ENCODE measurements at places on chromosomes 11 and 22.

- DNase-seq, result no peak
Observed at GRCh38 chr22:45852826-45853225, 124.1 kb downstream of the WNT7B start.

DNA sequence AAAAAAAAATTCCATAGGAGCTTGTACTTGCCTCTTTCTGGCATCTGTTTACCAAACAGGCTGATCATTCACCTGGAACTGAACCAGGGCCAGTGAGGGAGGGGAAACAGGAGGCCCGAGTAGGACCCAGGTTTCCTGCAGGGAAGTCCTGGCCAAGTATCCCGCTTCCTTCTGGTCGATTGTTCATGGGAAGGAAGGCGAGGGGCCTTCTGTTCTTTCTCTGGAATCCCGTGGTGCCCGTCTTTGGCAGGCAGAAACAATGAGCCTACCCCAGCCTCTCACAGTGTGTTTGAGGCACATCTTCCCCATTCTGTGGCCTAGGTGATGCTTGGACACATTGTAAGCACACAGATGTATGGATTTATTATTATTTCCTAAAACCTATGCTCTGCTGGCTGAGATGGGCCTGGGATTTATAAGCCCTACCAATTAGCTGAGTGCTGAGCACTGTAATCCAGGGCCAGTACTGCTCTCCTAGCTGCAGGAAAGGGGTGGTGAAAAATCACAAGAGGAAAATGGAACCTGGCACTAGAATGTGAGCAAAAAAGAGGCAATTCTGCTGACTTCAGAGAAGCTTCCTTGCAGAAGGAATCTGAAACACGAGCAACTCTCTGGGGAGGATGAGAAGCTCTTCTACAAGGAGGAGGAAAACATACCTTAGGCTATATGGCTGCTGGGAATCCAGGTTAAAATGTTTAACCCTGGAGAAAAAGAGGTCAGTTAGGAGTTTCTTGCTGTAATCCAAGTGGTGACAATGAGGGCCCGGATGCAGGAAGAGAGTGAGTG is 53.5 kb downstream of the PRR5L start:
- no peak for DNase-seq

GRCh38 chr22:39576027-39576426 is 5.5 kb downstream of the CACNA1I start:
- no peak for DNase-seq

DNA sequence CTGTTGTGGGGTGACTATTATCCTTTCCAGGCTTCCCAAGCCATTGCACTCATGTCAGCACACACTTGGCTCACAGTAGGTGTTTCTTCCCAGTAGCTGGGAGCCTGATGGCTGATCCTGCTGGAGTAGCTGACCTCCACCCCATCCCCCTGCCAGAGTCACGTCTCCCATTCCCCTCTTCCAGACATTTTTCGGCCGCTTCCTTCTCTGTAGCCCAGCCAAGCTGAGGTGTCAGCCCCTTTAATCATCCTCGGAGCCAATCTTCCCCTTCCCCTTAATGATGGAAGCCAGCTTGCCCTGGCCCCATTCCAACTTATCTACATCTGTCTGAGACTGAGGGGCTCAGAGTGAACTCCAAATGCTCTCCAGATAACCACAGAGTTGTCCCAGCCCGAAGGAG is 550.7 kb downstream of the MN1 start:
- no peak for DNase-seq

DNA sequence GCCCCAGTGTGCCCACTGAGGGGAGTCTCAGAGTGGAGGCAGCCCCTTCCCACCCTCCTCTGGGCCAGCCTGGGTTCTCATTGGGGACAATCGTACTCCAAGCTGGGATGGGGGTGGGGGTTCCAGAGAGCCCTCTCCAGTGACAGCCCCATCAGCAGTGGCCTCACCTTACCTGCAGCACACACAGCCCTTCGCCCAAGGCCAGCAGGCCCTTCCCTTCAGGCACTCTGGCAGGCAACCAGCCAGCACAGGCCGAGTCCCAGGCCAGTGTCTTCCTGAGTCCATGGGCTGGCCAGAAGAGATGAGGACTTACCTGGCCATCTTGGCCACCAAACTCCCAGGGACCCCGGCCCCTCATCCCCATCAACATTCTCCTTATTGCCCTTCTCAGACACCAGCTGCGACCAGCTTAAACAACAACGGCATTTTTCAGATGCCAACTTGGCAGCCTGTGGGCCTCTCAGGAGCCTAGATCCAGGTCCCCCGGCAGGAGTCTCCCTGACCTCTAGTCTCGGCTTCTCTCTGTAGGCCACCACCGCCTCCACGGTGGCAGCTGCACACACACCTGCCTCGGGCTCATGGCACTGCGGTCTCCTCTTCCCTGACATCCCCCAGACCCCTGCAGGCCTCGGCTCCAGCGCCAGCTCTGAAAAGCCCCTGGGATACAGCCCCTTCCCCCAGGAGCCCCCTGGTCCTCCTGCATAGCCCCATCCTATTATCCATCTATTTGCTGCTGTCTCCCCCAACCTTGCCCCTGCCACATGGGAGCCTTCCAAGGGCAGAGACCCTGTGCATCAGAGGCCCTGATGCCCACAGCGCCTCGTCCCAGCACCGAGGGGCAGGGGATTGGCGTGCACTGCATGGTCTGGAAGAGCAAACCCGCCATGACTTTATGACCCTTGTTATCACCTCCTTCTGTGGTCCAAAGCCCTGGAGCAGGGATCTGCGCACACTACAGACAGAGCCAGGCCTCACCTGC is 111.2 kb upstream of the FGF3 start:
- no peak for DNase-seq

DNA sequence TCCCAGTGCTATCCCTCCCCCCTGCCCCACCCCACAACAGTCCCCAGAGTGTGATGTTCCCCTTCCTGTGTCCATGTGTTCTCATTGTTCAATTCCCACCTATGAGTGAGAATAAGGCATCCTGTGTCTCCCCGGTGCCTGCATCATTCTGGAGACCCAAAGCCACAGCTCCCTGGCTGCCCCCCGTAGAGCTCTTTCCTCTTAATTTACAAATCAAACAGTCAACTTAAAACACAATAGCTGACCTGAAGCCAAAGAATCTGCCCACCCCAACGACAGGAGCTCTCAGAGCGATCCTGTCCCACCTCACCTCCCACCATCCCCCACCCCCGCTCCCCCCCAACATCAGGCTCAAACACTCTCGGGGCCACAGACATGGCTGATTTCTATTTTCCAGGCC is 558.3 kb downstream of the BRD1 start:
- DNase-seq, result no peak

DNA sequence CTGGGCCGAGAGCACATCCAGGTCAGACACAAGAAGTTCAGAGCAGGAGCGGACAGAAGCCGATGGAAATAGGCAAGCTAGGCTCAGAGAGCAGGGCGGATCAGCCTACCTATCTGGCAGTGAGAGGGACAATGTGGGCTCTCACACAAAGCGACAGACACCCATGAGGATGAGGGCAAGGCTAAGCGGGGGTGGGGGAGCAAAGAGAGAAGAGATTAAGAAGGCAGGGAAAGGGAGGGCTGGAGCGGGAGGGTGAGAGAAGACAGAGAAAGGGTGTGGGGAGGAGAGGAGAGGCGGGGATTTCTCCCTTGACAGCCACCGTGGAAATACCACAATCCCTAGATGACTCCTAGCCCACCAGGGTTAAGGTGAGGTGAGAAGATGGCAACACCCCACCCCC is 57.9 kb downstream of the BUD13 start:
- no peak for DNase-seq

GRCh38 chr11:132777067-132777975 is 755.0 kb downstream of the OPCML start:
- no peak for DNase-seq

DNA sequence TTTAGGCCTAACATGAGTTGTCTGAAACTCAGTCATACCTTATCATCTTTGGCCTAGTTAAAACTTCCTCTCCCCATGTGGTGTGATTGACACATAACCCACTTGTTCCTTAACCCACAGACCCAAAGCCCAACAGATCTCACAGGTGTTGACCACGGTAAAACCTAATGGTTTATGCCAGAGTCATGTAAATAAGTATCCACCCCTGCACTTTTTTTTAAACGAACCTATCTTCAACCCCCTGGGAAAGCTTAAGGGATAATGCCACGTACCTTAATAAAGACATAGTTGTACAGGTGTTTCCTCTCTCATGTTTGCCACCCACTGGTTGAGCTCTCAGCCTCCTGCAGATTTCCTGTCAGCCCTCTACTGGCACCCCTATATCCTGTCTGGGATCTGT is 709.3 kb upstream of the CCDC179 start:
- no peak for DNase-seq

DNA sequence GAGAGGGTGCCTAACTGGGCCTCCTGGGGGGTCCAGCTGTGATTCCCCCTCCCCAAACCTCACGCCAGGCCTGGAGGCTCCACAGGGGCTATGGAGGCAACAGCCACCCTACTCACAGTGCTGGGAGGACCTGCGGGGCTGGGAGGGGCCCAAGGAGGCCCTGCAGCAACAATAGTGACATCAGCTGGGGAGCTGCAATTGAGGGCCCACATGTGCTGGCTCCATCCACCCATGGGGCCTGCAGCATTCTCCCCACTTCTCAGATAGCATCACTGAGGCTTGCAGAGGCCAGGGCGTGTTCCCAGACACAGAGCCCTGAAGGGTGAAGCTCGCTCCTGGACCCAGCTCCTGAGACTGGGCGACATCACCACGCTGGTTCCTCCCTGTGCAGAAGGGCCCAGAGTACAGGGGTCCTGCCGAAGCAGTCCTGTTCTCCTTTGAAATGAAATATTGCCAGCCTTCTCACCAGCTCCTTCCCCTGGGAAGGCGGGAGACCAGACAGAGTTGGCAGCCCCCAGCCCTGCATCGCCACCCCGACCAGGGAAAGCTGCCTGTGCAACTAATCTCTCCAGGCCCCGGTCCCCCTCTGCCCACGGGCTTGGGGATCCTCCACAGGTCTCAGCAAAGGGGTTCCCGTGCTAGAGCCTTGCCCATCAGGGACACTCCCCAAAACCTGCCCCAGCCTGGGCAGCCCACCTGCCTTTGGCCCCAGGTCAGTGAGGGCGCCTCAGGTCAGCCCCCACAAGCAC is 8.9 kb upstream of the TBX1 start:
- no peak for DNase-seq

GRCh38 chr11:115501893-115502589 is 2.2 kb downstream of the CADM1 start:
- DNase-seq, result no peak

GRCh38 chr11:113603277-113604059 is 102.6 kb downstream of the TMPRSS5 start:
- peak; percentile 35 for DNase-seq

DNA sequence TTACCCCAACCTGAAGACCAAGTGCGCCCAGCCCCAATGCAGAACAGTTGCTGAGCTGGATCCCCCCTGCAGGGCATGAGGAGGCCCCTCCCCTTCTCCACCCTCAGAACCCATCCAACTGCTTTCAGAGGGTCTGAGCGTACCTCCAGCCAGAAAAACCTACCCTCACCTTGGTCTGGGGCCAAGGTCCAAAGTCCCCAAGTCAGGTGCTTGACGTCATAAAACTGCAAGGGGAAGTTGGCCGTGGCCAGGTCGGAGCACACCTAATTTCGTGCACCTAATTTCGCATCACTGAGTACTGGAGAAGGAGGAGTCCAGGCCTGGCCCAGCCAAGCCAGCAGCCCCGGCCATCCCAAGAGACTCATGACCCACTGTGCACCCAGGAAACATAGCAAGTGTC is 289.8 kb downstream of the CTTN start:
- DNase-seq, result no peak
